CMK (cell line): ENCODE measurements at places on chromosomes 1 and 21.

- DNase-seq: no peak
Observed at GRCh38 chr1:52041551-52042185, 8.1 kb upstream of the KTI12 start.

DNA sequence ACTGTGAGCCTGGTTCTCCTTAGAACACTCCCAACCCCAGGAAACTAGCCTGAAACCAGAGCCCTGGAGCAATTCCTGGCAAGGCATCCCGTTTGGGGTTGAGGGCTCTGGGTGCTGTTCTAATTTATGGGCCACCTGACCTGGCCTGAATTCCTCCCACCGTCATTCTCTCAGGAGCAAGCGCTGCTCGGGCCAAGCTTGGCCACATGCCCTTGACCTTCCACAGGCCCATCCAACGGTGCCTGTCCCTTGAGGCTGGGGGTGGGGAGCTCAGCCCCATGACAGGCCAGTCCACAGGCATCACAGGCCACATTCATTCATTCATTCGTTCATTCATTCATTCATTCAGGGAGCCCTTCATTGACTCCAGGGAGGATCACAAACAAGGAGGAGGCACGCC lies 5.3 kb downstream of the PADI2 start:
- no peak for DNase-seq

- DNase-seq: no peak
Observed at GRCh38 chr1:42748461-42749410, 8.7 kb upstream of the CLDN19 start.

DNA sequence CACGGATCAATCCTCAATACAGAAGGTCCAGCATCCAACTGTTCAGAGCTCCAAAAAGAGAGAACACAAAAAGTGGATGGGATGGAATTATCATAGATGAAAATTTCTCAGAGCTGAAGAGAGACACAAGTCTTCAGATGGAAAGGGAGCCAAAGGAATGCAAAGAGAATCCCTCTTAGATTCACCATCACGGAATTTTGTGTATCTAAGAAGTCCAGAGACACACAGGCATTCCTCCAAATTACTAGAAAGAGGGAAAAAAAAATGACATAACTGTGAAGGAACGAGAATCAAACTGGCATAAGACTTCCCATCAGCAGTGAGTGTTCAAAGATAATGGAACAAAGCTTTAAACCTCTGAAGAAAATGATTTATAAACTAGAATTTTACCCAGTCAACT lies 101.2 kb downstream of the ZSCAN20 start:
- no peak for DNase-seq

GRCh38 chr1:36128126-36128904 lies 3.3 kb upstream of the COL8A2 start:
- DNase-seq: peak; percentile 20

GRCh38 chr1:213380865-213381264 lies 329.8 kb downstream of the RPS6KC1 start:
- DNase-seq: no peak

DNA sequence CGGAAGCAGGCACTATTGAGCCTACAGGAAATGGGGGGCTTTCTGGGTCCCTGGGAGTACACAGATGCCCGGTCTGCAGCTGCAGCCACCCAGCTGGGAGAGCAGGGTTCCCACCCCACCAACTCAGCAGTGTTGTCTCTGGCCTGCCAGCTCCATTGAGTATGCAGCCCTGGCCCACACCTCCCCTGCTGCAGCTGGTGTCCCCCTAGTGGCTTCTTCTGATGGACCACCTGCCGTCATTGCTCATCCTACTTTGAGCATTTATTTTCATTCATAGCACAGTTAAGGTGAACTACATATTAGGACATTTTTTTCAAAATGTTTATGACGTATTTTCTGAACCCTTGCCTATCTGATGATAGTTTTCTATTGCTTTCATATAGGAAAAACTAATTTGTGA lies 189.8 kb upstream of the LYPLAL1 start:
- no peak for DNase-seq

DNA sequence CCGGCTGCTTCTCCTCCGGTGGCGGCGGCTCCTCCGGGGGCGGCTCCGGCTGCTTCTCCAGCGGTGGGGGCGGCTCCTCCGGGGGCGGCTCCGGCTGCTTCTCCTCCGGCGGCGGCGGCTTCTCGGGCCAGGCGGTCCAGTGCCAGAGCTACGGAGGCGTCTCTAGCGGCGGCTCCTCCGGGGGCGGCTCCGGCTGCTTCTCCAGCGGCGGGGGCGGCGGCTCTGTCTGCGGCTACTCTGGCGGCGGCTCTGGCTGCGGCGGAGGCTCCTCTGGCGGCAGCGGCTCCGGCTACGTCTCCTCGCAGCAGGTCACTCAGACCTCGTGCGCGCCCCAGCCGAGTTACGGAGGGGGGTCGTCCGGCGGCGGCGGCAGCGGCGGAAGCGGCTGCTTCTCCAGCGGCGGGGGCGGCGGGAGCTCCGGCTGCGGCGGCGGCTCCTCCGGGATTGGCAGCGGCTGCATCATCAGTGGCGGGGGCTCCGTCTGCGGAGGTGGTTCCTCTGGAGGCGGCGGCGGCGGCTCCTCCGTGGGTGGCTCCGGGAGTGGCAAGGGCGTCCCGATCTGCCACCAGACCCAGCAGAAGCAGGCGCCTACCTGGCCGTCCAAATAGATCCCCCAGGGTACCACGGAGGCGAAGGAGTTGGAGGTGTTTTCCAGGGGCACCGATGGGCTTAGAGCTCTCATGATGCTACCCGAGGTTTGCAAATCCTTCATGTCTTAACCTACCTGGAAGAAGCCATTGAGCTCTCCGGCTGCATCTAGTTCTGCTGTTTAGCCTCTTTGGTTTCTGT lies 2.0 kb downstream of the LORICRIN start:
- DNase-seq: no peak

- DNase-seq: peak; percentile 83
Observed at GRCh38 chr21:43728154-43728466, 9.2 kb downstream of the PDXK start.

- DNase-seq: no peak
Observed at GRCh38 chr1:43558346-43558841, 27.7 kb downstream of the PTPRF start.

GRCh38 chr1:159830722-159831121 lies 4.0 kb downstream of the SLAMF8 start:
- DNase-seq: no peak

GRCh38 chr1:153774780-153775457 lies at the start of gene SLC27A3:
Gene SLC27A3 (plus strand): TSS chr1:153775407. CDS start chr1:153775498, 91 bp downstream.
- DNase-seq: no peak

DNA sequence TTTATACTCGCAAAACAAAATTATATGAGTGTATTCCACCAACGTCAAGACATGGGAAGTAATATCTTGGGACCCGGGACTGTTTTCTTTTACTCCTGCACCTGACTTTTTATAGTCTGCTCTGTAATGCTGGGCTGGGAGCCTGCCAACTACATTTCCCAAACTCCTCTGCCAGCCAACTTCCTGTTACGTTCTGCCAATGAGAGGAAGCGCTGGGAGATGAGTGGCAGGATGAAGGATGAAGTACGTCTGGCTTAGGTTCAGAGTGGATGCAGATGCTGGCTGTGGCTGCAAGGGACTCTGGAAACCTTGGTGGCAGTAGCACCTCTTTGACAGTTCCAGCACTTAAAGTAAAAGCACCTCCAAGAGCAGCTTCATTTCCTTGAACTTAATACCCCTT lies 59.6 kb downstream of the USP24 start:
- DNase-seq: no peak

- DNase-seq: no peak
Observed at GRCh38 chr1:167483790-167484189, 34.5 kb downstream of the CD247 start.

DNA sequence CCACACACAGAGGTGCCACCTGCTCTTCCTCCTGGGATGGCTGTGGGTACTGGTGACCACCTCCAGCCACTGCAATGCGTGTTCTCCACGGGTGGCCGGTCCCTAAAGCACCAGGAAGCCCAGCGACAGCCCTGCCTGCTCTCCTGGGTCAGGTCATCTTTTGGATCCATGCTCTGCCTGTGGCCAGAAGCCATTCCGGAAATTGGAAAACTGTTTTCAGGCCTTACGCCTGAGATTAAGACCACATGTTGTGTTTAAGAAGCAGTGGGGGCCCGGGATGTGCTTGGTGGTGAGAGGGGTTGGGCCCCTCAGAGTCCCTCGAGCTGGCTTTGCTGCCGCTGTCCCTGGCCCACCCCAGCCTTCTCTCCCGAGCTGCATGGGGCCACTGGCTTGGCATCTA lies 150.8 kb downstream of the PEX14 start:
- no peak for DNase-seq

GRCh38 chr1:1285102-1285571 lies 4.9 kb downstream of the SCNN1D start:
- no peak for DNase-seq

DNA sequence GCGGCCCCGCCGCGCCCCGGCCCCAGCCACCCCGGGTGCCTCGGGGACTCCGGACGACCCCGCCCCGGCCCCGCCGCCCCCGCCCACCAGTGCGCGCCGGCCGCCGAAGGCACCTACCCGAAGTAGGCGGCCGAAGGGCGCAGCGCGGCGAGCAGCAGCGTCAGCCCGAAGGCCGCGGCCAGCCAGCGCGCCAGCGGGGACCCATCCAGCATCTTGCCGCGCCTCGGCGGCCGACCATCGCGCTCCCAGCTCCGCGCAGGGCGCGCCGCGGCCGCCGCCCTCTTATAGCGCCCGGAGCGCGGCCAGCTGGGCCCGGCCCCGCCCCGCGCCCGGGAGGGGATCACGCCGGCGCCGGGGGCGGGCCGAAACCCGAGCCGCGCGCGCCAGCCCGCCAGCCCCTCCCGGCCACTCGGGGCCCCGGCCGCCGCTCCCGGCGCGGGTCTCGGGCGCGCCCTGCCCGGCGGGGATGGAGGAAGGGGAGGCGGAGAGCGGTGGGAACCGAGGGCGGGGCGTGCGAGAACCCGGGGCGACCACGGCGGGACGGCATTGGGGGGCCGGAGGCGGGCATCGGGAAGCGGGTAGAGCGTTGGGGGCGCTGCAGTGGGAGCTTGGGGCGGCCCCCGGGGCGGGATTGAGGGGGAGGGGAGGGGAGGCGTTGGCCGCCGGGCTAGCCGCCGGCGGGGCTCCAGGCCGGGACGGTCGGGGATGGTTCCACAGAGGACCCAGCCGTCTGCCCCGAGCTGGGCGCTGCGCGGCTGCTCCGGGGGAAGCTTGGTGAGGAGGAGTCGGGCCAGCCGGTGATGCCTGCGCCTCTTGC lies at the start of gene WNT9A:
TSS of gene WNT9A (minus strand) at position 257 of the 817 bp plus-strand sequence. CDS start at position 212, 45 bp downstream.
- DNase-seq: no peak

- DNase-seq: no peak
Observed at GRCh38 chr1:17007121-17007520, 4.6 kb downstream of the ATP13A2 start.

GRCh38 chr1:67759692-67760029 lies 73.6 kb downstream of the GNG12 start:
- no peak for DNase-seq

- DNase-seq: no peak
Observed at GRCh38 chr1:153849487-153850185, 73.1 kb downstream of the GATAD2B start.

DNA sequence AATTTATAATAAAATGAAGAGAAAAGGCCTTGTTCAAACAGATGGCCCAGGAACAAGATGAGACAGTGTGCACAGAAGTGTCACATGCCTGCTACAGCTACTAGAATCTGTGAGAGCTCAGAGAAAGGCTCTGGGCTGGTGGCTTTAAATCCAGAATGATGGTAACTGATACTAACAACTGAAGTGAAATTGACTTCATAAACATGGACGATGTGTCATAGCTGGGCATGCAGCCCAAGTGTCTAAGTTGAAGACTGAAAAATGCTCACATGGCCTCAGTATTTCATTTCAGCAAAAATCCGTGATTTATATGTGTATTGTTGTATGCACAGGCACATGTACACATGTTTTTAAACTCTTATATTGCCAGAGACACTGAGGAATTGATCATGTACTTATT lies 208.3 kb upstream of the RUNX1 start:
- no peak for DNase-seq

DNA sequence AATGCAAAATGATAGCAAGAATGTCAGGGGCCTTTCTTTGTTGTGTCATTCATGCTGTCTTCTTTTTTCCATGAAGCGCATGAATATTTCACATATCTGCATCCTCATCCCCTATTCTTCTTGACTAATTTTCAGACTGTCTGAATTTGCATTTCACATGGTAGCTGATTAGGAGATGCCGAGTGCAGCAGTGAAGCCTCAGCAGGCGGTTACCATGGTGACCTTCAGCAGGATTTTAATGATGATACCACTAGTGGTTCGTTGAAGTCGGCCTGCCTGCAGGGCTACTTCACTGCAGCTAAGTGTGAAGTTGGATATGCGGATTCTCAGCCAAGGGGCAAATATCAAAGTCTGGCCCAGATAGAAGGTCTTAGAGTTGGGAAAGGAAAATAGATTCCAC lies 141.8 kb downstream of the NEK7 start:
- DNase-seq: no peak

DNA sequence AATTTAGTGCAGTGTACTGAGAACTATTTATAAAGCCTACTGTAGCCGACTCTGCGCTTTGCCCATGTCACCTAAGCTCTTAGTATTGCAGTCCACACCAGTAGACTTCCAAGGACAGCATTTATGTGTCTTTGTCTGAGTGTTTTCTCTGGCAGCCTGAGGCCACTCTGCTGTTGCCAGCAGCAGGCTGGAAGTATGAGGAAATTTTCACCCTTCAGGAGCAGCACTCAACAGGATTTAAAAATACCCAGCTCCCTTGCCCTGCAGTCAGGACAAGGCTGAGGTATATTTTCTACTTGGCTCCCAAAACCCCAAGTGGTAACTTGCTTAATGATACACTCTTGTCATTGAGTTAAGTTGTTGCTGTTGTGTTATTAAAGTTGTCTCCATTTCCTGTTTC lies 230.1 kb downstream of the SRGAP2C start:
- DNase-seq: no peak

GRCh38 chr1:98675282-98675681 lies 13.8 kb downstream of the SNX7 start:
- DNase-seq: no peak

- DNase-seq: no peak
Observed at GRCh38 chr1:218772575-218772974, 401.1 kb upstream of the LYPLAL1 start.

DNA sequence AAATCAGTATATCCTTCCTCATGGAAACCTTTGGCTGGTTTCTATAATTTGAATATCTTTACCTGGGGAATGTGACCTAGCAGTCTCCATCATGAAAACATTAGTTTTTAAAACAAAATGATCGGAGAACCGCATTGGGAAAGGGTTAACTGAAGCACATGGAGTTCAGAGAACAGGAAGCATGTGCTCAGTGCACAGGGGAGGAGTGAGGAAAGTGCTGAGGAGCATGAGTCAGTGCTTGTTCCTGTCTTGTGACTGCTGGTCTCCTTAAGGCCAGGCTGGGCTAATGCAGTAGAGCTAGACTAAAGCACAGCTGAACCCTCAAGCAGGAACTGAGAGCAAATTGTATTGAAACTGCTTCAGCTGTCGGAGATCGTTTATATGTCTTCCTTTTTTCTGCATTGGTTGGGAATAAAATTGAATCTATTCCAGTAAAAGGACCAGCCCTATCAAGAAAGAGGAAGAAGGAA lies 5.8 kb downstream of the IFI16 start:
- peak; percentile 33 for DNase-seq

DNA sequence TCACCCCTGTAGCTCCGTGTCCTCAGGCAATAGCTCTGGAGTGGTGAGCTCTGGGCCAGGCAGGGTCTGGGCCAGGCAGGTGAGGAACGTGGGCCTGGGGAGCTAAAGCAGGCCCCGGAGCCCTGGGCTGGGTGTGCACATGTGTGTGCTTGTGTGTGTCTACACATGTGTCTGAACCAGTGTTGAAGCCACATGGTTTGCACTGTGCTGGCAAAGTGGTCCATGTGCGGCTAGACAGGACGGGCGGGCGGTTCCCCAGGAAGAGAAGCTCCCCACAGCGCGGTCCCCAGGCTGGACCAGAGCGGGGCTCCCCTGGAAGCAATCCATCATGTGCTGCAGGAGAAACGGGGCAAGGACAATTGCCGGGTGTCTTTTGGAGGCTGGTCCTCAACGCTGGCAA lies 84.2 kb downstream of the PRDM16 start:
- no peak for DNase-seq
